ENCODE measurements at places on chromosomes 2 and 18.
A peak's percentile ranks its signal among the peaks of the same experiment; 100 is the strongest.

DNA sequence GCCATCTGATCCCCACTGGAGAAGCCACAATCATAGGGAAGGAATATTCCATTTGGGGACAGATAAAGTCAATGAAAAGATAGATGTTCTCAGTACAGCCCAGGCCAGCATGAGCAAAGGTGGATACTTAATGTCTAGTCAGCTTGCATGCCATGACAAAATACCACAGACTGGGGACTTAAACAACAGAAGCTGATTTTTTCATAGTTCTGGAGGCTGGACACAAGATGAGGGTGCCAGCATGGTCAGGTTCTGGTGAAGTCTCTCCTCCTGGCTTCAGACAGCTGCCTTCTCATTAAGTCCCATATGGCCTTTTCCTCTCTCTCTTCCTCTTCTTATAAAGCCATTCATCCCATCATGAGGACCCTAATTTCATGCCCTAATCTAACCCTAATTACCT is 116.1 kb upstream of the CYP1B1 start:
- DNase-seq: no peak

DNA sequence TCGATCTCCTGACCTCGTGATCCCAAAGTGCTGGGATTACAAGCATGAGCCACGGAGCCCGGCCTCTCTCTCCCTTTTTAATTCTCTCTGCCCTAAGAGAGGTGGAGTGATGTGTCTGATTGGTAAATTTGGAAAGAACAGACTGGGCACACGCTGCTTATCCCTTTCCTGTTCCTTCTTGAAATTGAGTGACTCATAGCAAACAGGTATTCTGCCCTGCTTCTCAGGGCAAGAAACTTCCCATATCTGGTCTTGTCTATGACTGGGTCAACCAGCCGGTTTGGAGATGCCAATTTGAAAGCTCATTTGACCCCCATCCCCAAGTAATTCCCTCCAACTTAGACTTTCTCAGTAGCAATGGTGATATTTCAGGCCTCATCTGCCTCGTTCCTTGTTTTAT is 15.0 kb downstream of the LYPD1 start:
- peak; percentile 0 for DNase-seq

- no peak for DNase-seq
These were observed 9.1 kb upstream of the TMX3 start for GRCh38 chr18:68724021-68724420.

- DNase-seq: peak; percentile 83
These were observed 2.9 kb downstream of the CYP26B1 start for GRCh38 chr2:72144632-72145288.

- no peak for DNase-seq
These were observed 248.0 kb downstream of the MYCN start for GRCh38 chr2:16188261-16188890.

DNA sequence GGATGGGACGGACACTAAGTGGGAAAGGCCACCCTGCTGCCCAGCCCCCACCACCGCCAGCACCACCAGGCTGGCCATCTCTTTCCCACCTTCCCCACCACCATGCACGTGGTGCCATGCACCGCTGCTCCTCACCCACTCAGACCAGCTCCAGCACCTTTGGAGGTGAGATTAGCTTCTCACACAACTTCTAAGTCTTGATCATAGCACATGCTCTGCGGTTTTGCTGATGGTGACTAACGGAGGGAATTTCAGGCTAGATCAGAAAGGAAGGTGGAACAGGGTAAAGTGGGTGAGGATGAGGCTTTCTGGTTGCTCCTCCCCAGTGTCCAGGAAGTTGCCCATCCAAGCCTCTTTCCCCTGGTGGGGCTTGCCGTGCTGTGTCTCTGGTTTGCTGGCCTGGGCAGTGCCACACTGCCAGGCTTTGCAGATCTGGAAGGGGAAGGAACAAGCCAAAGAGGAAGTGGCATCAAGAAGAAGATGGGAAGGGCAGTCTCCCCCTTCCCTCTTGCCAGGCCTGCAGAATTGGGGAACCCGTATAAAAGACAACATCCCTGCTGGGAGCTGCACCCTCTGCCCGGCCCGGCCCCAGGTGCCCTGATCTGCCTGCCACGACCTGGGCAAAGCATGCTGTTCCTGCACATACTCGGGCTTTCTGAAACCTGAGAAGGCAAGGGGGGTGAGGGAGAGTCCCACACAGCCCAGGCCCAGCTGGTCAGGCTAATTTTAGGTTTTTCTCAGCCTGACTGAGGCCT is 44.3 kb upstream of the CAB39 start:
- no peak for DNase-seq

DNA sequence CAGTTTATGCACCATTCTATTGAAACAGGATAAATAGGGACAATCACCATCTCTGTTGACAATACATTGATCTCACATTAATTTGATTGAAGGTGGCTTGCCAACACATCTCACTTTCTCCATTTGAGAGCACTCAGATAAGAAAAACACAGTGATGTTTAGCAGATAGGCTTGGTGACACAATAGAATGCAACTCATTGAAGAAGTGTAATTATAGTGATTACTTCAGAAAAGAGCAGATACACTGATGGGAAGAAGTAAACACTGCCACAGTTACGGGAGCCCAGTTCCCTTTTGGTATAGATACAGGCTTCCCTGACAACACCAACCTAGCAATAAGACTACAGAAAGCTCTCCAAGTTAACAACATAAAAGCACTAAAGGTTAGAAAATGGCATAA is 89.1 kb downstream of the FIGN start:
- no peak for DNase-seq

DNA sequence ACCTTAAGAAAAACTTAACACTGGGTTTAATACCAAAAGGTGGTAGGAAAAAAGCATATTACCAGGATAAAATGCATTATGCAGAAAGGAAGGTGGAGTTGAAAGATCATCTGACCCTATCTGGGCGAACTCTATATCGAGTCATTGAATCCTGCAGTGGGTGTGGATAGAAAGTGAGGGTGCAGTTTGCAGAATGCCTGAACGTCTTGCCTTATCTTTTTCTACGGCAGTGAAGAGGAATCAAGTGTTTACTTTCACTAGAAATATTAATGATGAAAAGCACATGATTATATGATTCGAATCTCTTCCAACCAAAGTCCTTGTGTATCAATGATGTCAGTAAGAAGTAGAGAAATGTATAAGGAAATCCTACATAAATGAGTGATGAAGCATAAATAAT is 4.3 kb upstream of the CAVIN2 start:
- no peak for DNase-seq

GRCh38 chr2:233407771-233408181 is 53.5 kb downstream of the DGKD start:
- no peak for DNase-seq

DNA sequence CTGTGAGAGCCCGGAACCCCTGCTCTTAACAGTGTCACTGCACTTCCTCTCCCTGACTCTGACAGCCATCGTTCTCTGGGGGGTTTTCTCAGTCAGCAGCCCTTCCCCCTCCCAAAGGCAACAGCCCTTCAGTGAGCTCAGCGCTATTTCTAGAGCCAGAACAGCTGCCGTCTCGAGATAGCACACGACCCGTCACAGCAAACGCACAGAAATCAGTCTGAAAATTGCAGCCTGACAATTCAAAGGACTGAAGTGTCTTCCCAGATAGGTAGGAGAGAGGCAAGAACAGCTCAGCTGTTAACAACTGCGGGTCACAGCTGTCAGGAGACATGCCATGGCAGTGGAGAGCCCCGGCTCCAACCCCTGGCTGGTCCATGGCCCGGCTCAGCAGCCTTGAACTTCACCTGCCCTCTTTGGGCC is 45.4 kb downstream of the ST8SIA5 start:
- no peak for DNase-seq

DNA sequence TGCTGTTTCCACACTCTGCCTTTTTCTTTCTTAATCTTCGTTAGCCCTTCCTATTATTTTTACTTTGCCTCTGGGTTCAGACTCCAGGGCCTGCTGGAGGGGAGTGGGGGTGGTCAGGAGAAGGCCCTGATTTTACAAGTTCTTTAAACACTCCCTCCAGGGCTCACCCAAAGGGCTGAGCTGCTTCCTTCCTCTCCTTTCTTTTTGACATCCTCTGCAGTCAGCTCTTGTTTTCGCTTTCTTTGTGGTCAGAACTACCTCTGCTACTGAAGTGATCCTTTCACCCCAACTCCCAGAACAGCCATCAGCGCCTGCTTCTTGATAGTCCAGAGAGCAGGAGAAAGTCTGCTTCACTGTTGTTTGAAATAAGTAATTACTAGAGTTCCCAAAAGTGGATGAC is 925.7 kb downstream of the EPHA4 start:
- no peak for DNase-seq

- no peak for DNase-seq
These were observed 29.7 kb downstream of the SLC4A5 start for GRCh38 chr2:74313497-74313896.

GRCh38 chr2:144995482-144995881 is 475.6 kb upstream of the ZEB2 start:
- DNase-seq: no peak

DNA sequence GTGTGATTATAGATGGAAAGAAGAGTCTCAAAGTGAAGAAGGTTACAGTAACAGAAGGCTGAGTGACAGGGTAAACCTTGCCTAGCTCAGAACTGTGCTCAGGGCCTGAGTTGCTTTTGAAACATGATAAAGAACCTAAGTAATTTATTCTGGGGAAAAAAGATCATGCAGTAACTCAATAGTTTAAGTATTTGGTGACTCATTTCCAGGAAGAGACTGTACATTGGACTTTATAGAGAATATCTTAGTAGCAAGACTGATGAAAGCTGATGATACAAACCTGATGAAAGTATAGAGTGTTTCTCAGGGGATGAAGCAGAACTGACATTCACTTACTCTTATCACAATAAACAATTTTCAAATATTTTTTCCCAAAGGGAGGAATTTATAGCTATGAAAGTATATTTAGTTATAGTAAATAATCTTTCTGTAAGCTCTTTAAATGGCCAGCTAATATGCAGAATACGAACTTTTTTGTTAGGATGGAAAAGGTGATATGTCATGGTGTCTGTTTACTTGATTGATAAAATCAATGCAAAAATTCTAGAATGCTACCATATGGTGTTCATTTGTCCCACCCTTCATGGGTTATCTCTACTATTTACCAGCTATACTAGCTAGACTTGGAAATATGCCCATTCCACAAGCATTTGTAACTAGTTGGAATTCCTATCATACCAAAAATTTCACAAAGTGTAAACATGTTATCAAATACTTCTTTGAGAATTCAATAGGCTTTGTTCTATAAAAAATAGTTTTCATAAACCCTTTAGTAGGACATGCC is 1265.5 kb upstream of the ACVR2A start:
- peak; percentile 0 for DNase-seq

GRCh38 chr2:36478332-36478738 is 119.6 kb downstream of the FEZ2 start:
- no peak for DNase-seq
